MG63 (cell line): ENCODE measurements at places on chromosomes 6 and 20. TPM values are rescaled to one million over a fixed set of nuclear protein-coding genes. Genes with fewer than 3 reads are reported as not detected.

The CST7 gene
- total RNA-seq: not detected in 2 replicates

DNA sequence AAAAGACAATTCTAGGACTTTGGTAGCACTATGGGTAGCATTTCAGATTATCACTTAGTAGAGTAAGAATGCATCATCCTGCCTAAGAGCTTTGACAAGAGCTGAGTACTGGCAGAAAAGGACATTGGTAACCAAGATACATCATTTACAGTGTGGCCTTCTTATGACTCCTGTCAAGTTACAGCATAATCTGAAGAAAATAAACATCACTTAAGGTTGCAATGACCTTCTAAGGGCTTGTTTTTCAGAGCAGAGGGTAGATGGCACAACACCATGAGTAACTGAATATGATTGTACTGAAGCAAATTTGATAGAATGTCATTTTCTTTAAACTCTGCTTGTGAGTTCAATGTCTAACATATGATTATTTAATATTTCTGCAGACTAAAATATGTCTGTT, 822.6 kb downstream of the TBC1D32 start:
- no peak for DNase-seq

The L3MBTL3 gene
- 2.9 and 3.5 TPM in 2 replicates for total RNA-seq

DNA sequence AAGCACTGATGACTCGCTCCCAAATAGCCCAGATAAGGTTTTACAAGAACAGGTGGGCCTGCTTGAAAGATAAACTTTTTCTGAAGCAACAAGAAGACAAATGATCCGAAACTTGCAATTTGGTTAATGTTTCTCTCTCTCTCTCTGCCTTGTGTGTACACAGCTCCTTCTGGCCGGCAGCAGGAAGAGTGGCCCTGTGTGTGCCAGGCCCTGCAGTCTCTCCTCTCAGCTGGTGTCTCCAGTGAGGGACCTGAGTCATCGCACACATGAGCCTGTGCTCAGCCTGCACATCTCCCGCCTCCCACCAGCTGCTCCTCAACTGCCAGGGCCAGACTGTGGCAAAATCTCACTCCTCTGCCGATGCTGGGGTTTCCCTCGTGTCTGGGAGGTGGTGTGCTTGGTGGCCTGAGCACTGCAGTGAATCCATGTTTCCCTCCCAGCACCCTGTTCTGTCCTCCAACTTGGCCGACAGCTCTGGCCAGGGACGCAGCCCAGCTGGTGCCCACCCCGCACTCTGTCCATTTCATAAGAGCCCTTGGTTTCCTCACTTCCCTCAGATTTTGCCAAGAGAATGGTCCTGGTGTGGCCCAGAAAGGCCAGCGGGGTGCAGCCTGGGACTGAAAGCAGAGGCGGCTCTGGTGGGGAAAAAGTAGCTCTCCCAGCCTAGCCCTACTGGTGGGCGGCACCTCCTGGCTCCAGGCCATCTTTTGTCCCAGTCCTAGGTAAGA, 49.4 kb downstream of the ERMARD start:
- peak; percentile 82 for DNase-seq

The CD24 gene
- total RNA-seq: 0.30 and 1.7 TPM in 2 replicates
